ENCODE measurements at places on chromosomes 1 and 21. TPM values are rescaled to one million over a fixed set of nuclear protein-coding genes. Genes with fewer than 3 reads are reported as not detected.

BMP8A gene
- 0.42 TPM for total RNA-seq

- no peak for DNase-seq
These were observed 268.9 kb downstream of the HHAT start for GRCh38 chr1:210597555-210598134.

DNA sequence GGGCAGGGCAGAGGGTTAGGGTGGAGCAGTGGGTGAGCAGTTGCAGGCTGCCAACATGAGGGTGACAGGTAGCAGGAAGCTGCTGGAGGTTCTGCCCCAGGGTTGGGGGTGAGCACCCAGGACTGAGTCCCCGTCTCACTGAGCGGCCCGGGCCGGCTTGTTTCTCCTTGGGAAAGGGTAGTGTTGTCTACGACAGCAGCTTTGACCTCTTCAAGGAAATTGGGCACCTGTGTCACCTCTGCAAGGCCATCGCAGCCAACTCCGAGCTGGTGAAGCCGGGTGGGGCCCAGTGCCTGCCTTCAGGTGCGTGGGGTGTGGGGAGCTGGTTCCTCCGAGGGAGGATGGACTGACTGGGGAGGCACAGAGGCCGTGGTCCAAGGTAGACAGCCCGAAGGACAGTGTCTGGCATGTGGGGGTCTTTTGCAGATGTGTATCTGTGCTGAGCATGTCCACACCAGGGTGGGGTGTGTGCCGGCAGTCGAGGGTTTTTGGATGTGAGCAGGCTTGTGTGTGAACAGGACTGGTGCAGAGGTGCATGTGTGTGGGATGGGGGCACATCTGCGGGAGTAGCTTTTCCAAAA, 51.9 kb downstream of the DISP3 start:
- no peak for DNase-seq

UQCRHL gene
- total RNA-seq, result 0.69 TPM

DNA sequence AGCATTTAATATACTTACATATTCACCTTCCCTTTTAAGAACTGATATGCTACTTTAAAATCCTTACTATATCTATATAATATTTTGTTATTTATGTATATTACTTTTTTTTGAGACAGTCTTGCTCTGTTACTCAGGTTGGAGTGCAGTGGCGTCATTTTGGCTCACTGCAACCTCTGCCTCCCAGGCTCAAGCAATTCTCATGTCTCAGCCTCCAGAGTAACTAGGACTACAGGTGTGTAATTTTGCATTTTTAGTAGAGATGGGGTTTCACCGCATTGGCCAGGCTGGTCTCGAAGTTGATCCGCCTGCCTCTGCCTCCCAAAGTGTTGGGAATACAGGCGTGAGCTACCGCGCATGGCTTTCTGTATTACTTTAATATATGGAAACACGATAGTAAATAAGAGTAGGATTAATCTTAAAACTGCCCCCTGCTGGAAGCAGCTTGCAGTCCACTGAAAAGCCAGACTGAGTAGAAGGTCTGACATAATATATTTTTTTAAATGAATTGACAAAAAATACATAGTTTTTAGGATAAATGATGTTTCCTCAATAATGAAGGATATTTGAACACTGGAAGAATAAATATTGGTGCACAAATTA, 24.4 kb downstream of the RCAN3 start:
- DNase-seq, result no peak

DNA sequence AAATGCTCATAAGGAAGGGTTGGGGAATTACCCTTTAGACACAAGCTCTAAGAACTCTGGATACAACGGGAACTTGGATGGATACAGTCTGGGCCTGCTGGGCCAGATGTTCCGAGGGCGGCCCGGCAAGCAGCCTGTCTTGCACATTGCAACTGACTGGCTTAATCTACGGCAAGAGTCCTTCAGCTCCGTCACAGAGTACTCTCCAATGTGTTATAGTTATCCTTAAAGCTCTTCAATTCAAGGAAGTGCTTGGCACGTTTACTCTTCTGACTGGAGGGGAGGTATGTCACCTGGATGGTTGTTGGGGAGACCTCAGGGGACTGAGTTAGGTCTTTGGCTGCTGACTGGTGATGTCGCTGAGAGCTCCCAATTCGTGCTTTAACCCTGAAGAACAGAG, 1.1 kb upstream of the CFAP141 start:
- no peak for DNase-seq

DNA sequence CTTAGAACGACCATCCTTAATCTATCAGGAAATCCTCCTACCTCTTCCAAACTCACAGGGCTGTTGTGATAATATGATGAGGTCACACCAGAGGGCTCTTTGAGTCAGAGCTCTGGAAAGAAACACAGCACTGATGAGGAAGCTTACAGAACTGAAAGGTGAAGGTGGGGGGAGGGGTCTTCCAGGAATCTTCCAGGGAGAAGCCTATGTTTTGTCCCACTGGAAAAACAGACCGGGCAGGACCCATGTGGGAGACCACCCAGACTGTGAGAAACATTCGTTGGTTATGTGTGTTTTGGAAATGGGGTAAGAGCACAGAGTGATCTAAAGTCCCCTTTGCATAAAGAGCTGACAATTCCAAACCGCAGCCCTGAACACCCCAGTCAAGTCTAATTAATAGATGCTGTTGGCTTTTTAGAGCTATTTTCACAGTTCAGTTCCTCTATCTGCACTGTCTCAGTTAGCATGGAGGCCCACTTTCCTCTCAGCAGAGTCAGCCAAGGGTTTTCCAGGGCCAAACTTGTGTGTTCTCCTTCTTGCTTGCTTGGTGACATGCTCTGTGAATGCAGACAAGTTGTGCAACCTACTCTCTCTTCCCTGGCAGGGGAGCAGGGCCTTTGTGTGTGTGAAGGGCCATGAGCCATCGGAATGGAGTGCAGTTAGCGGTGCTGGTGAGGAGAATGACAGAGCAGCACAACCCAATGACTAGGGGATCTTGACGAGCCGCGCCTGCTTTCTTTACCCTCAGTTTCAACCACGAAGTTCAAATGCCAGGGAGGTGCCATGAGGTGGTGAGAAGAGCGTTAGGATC, 12.3 kb downstream of the PHLDA3 start:
- peak; percentile 89 for DNase-seq

DNA sequence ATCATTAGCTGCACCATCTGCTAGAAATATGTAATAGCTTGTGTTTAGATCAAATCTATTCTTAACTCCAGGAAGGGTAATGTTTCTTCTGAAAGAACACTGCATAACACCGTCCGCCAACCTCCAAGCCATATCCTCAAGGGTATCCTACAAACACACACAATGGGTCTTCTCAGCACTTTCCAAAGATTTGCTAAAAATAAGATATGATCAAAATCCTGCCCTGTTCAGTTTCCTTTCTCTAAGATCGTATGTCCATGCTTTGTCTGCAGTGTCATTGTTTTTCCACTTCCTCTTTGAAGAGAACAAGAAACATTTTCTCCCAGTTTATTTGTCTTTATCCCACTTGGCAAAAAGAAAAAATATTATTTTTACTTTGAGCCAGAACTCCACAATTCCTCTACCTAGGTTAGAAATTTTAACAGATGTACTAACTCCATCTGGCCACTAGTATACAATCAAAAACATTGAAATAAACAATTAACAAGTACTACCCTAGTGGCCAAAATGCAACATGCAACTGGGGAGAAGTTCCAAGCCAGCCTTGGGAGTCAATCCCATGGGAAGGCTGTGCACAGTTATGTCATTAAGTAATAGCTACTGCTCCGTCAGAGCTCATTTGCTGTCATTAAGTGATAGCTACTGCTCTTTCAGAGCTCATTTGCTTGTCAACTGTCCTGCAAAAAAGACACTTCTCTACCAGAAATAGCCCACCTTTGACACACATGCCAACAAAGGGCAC, 37.8 kb downstream of the FRRS1 start:
- DNase-seq, result no peak

DNA sequence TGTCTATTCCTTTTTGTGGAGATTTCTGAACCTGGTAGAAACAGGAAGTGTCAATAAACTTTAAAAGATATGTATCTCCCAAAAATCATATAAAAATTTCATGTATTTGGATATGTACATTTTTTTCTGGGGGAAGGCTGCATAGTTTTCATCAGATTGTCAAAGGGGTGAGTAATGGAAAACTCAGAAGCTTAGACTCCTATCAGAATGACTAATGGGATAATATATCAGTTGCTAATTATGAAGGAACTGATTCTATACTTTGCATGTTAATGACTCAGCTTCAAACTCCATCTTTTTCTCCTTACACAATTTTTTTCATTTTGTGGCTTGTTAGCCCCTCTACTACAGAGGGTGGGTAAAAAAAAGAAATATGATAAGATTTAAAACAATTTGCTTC, 55.9 kb downstream of the GON4L start:
- no peak for DNase-seq

GRCh38 chr1:242454262-242455051, 70.0 kb downstream of the PLD5 start:
- DNase-seq, result peak; percentile 28

GRCh38 chr1:26142159-26142558, 16.7 kb upstream of the FAM110D start:
- DNase-seq, result no peak

GBP3 gene
- 44.4 TPM for total RNA-seq

PRRC2C gene
- 99.3 TPM for total RNA-seq

DNA sequence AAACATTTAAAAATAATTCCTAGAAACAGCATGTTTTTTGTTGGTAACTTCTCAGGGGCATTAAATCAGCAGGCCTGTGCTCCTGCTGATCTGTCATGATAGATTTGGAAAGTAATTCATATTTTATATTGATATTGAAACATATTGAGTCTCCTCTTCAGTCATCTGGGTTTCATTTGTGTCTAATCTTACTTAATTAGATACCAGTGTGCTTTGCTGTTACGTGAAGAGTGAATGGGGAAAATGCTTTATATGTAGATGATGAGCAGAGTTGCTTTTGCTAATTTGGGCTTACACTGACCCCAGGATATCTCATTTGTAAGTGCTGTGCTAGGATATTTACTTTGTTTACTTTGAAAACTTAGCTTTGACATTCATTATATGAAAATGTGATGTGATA, 45.9 kb downstream of the CHRM3 start:
- no peak for DNase-seq

RIPPLY3 gene
- total RNA-seq, result not detected

CFAP45 gene
- total RNA-seq, result not detected

DNA sequence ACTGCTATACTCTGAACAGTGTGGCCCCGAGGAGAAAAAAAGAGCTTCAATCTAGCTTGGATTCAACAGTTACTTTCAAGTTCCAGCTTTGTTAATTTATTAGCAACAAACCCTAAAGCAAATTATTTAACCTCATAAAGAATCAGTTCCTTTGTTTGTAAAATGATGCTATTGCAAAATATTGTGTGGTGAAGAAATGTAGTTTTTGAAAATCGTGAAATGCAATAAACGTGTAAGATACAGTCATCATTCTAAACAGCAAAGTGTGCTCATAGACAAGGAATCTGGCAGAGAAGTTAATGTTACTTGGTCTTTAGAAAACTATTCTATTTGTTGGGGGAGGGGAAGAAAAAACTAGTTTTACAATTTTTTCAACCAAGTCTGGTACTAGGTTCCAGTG, 297.6 kb upstream of the ADGRL4 start:
- DNase-seq, result no peak

RSPO1 gene
- total RNA-seq, result not detected

NR5A2 gene
- total RNA-seq, result 0.71 TPM

All from adrenal gland (tissue), 19 donors.